ENCODE measurements at places on chromosomes 16 and 17.

GRCh38 chr17:81844327-81844851 is 9.5 kb upstream of the PPP1R27 start:
- DNase-seq, result no peak

- no peak for DNase-seq
These were observed 14.9 kb downstream of the CEP131 start for GRCh38 chr17:81207610-81208581.

DNA sequence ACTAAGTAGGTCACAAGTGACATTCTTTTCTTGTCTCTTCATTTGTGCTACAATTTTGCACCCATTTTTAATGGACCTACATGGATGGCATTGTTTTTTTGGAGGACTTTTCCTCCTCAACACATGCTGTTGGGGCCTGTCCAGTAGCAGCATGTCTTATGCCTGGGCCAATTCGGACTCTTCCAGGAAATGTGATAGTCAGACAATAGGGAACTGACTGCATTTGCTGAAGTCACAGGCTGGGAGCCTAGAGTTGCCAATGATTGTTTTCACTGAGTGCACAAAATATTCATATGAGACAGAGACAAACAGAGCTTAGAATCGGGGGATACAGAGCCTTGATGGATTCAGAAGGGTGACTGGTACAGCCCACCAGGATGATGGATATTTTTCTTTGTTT is 867.3 kb upstream of the GOT2 start:
- no peak for DNase-seq

GRCh38 chr16:19610200-19610599 is 54.7 kb downstream of the VPS35L start:
- no peak for DNase-seq

DNA sequence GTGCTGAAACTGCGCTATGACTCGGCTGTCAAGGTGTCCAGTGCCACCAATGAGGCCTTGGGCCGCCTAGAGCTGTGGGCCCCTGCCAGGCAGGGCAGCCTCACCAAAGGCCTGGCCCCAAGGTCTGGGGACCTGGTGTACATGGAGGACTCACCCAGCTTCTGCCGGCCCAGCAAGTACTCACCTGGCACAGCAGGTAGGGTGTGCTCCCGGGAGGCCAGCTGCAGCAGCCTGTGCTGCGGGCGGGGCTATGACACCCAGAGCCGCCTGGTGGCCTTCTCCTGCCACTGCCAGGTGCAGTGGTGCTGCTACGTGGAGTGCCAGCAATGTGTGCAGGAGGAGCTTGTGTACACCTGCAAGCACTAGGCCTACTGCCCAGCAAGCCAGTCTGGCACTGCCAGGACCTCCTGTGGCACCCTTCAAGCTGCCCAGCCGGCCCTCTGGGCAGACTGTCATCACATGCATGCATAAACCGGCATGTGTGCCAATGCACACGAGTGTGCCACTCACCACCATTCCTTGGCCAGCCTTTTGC is 25.0 kb downstream of the WNT9B start:
- DNase-seq, result no peak

DNA sequence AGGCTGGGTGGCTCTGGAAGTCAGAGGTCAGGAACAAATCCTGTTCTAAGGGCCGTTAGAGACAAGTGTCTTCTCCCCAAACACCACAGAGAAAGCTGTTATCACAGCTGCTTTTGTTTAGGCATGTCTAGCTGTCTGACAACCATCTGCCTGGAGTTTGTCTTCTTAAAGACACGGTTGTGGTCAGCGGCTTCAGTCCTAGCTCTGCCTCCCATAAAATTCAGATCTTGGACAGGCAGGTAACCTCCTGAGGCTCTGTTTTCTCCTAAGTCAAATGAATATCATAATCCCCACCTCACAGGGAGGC is 2.3 kb upstream of the ITGA3 start:
- no peak for DNase-seq

- DNase-seq, result no peak
These were observed 97.4 kb upstream of the CACNG5 start for GRCh38 chr17:66737524-66737923.

- DNase-seq, result no peak
These were observed 14.6 kb upstream of the KCNJ16 start for GRCh38 chr17:70060415-70060814.

DNA sequence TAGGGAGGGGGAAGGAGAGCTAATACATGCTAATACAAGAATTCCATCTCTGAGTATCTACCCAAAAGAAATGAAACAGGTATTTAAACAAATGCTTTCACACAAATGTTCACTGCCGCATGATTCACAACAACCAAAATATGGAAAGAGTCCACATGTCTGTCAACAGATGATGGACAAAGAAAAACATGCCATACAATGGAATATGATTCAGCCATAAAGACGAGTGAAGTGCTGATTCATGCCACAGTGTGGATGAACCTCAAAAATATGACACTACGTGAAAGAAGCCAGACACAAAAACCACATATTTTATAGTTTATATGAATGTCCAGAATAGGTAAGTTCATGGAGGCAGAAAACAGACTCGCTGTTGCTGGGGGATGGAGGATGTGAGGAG is 321.4 kb downstream of the FOXL1 start:
- no peak for DNase-seq

DNA sequence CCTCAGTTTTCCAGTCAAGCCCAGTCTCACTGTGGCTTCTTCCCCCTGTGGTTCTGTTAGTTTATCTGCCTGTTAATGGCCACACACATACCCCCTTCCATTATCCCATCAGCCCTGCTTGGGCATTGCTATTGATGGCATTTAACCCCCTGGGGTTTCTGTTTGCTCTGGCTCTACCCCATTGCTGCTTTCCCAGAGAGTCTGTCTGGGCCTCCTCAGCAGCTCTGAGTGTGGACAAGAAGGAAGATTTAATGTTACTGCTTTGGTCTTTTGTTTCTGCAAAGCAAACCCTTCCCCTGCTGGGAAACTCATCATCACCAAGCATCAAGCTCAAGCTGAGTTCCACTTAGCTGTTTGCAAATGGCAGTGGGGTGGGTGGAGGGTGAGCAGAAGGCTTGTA is 162.7 kb downstream of the CCT6B start:
- DNase-seq, result no peak

GRCh38 chr16:66044556-66044955 is 321.9 kb upstream of the CDH5 start:
- no peak for DNase-seq

DNA sequence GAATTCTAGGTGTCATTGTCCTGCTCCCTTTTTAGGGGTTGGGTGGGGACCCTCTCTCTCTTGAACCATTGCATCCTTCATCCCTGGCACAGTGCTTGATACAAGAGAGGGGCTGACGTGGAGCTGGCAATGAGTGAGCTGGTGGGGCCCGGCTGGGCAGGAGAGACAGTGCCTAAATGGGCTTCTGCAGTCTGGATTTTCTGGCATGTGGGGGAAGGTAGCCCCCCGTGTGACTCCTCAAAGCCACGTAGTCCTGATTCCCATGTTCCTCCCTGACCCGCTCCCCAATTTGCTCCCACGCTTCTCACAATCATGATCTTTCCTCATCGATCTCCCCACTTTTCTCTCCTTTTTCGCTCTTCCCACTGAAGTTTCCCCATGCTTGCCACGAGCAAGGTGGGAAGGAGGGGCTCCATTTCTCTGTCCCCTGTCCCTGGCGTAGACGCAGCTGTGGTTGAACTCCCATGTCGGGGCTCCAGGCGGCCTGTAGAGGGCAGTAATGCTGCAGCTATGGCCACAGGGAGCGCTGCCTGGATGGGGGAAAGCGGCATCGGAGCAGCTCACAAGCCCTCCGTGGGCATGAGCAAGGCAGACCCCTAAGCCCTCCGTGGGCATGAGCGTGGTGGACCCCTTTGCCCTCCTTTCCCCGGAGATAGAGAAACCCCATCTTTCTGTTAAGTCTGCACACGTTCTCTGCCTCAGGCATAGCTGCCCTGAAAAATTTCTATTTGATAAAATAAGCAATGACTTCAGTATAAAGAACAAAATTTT is 47.5 kb downstream of the HAPSTR1 start:
- peak; percentile 87 for DNase-seq

Measured in activated effector memory CD4-positive, alpha-beta T cell treated with anti-CD3 and anti-CD28 coated beads, Interleukin-2, amount 50 U/mL, for 16 hours (primary cell).